Right kidney (tissue), 9 donors: ENCODE measurements at places on chromosomes 12 and 14.

GRCh38 chr14:100788942-100789341 lies 37.0 kb upstream of the MEG3 start:
- DNase-seq = no peak

DNA sequence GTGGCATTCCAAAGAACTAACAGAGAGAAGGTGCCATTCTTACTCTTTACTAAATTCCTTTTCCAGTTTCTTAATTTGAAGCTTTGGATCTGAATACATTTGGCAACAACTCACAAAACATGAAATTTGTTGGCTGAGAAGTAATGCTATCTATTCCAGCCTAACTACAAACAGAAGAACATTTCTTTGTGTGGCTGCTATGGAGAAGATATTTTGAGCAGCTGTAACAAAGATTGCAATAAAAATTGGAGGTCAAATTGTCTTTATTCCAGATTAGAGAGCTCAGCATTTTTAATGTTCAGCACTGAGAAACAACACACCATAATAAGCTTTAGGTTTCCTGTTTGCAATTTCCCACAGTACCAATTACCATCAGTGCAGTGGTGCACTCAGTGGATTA lies 835.8 kb upstream of the FLRT2 start:
- no peak for DNase-seq

DNA sequence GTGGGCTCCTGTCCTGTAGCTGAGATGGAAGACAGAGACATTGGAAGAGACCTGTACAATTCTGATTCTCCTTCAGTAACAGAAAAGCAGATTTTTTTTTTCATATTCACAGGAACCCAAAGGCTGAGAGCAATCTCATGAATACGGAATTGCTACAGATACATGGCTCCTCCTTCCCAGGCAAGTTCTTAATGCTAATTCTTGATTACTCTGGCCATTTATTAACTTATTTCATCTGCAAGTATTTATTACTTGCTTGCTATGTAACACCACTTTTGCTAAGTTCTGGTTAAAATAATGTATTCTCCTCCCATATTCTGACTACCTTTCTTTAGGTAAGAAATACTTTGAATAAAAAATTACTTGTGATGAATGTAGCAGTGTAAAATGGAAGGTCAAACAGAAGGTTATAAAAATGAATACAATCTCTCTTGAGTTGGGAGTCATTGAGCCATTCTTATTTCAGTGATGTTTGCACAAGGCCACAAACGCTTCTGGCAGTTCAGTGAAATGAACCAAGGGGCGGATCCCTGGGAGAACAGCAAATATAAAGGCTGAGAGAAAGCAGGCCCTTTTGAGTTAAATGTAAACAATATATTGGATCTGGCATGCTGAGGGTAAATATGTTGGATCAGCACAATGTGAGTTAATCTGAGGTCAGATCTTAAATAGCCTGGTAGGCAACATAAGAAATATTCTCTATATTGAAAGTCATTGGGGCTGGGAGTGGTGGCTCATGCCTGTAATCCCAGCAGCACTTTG lies 37.6 kb downstream of the MUCL1 start:
- DNase-seq = no peak

- DNase-seq = no peak
These were observed 106.6 kb upstream of the NCOR2 start for GRCh38 chr12:124673801-124674617.

DNA sequence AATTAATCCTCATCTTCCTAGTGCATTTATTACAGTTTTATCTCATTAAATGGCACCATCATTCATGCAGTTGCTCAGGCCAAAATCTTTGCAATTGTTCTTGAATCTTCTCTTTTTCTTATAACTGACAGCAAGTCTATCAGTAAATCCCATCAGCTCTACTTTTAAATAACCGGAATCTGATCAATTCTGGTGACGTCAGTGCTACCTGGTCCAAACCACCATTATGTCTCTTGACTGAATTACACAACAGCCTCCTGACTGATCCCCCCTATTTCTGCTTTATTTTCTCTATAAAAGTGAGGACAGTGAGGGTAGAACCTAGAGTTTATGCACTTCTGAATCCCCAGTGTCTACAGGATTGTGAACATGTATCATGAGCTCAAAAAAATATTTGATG lies 787.4 kb downstream of the AACS start:
- DNase-seq = no peak

DNA sequence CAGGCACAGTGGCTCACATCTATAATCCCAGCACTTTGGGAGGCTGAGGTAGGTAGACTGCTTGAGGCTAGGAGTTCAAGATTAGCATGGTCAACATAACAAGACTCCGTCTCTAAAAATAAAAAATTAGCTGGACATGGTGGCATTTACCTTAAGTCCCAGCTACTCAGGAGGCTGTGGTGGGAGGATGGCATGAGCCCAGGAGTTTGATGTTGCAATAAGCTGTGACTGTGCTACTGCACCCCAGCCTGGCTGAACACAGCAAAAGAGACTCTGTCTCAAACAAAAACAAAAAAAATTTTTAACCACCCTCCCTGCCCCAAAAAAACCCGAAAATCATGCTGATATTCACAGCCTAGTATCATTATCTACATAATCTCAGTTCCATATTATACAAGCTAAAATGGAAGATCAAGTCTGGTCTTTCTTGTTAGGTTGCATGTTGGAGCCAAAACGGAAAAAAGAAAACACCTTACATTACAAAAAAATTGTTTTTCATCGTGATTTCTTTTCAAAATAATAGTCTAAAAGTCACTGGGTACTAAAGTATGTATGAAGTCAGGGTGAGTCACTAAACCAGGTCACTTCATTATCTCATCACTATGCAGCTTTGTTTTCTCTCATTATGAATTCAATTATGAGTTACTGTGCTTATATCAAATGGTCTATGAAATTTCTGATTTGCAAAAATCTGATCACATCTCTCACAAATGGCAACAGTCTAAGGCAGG lies 13.8 kb downstream of the GXYLT1 start:
- no peak for DNase-seq

GRCh38 chr14:35814371-35815005 lies 5.4 kb upstream of the RALGAPA1 start:
- no peak for DNase-seq

GRCh38 chr12:10873378-10873777 lies 10.7 kb downstream of the PRH1 start:
- DNase-seq = no peak

DNA sequence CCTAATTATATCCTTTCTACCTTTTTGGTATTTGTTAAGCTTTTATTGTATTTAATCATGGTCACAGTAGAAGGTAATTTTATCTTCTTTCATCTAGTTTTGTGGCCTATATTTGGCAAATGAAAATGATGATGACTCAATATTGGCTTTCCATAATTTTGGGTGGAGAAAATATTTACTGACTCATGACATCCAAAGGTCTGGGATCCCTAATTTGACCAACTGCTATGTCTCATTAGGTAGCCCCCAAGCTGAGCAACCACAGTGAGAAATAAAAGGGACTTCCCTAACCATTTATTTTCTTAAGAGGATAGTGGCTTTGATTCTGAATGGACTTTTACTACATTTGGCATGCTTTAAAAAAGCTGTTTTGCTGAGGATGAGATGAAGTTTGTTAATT lies 289.5 kb downstream of the RMST start:
- DNase-seq = no peak

- DNase-seq = no peak
These were observed 282.7 kb downstream of the ATXN7L3B start for GRCh38 chr12:74820324-74820723.

GRCh38 chr14:89848165-89848564 lies 106.4 kb downstream of the EFCAB11 start:
- DNase-seq = no peak

GRCh38 chr12:32644431-32644830 lies 34.7 kb upstream of the DNM1L start:
- DNase-seq = no peak

- DNase-seq = no peak
These were observed 12.0 kb downstream of the CLSTN3 start for GRCh38 chr12:7142056-7142644.

DNA sequence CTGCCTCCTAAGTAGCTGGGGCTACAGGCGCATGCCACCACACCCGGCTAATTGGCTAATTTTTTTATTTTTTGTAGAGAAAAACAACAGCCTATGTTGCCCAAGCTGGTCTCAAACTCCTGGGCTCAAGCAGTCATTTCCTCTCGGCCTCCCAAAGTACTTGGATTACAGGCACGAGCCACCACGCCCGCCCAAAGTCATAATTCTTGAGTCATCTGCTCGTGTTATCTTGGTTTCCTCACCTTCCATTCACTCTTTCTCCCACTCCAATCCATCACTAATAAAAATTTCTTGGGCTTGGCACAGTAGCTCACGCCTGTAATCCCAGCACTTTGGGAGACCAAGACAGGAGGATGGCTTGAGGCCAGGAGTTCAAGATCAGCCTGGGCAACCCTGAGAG lies 32.0 kb downstream of the ITGA7 start:
- no peak for DNase-seq

DNA sequence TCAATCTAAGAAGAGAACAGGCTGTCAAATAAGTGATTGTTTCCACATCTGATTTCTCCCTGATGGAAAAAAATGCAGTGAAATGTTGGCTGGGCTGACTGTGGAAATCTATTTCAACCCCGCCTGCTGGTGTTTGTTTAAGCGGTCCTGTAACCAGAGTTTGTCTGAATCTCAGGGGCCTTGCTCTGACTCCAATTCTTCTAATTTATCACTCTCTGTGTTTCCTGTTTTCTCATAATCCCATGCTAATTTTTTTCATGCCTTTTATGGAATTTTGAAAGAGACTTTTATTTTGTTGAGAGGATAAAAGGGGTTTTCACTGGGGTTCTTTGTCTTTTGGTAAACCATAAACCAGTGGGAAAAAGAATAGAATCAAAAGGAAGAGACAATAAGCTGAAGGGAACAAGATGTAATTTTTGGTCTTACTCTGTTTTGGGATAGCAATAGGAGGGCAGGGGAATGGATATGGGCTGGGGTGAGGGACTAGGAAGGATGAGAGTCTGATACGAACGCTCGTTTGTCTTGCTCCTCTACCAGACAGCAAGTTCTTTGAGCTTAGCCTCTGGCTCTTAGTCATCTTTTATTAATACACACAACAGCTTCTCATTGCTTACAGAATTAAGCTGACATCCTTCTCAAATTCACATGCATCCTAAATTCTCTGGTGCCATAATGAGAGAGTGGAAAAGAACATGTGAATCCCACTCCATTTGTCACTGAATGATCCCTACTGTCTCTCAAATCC lies 8.0 kb upstream of the MGP start:
- no peak for DNase-seq

GRCh38 chr12:6321905-6322304 lies 11.4 kb downstream of the PLEKHG6 start:
- no peak for DNase-seq

DNA sequence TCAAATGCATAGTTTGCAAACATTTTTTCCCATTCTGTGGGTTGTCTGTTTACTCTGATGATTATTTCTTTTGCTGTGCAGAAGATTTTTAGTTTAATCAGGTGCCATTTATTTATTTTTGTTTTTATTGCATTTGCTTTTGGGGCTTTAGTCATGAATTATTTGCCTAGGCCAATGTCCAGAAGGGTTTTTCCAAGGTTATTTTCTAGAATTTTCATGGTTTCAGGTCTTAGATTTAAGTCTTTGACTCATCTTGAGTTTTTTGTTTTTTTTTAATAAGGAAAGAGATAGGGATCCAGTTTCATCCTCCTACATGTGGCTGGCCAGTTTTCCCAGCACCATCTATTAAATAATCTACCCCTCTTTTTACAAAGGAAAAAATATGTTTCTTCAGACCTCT lies 57.2 kb upstream of the TMEM260 start:
- DNase-seq = no peak

DNA sequence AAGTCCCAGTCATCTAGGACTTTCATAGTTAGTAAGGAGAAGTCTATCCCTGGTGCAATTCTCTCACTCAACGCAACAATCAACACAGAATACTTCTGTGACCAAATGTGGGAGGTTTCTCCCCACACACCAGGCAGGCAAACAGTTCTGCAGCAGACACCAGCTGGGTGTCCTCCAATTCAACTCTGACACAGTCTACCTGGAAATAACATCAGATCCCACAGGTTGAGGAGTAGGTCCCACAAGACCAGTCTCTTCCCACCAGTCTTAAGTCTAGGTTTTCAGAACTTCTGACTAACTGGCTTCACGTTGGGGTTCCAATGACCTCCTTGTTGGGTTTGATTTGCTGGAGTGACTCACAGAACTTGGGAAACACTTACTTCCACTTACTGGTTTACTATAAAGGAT lies 14.8 kb downstream of the ACOT6 start:
- no peak for DNase-seq

- no peak for DNase-seq
These were observed 20.2 kb downstream of the TCHP start for GRCh38 chr12:109920261-109920780.

DNA sequence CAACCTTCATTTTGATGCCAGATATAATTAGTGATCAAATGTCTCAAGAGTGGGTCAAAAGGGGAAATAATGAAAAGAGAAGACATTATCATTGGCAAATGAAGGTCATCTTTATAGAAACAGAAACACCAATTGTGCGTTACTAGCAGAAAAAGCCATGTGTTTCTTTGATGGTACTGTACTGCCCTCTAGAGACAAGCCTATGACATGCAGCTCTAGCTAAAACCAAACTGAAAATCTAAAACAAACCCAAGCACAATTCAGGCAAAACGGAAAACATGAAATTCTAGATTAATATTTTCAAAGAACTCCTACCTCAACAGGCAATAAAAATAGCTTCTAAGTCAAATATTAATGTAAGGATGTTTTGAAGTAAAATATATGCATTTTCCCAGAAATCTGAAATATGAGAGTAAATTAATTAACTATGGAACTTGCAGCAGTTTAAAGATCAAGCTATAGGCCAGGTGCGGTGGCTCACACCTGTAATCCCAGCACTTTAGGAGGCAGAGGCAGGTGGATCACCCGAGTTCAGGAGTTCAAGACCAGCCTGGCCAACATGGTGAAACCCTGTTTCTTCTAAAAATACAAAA lies 115.4 kb downstream of the KLHL28 start:
- no peak for DNase-seq

DNA sequence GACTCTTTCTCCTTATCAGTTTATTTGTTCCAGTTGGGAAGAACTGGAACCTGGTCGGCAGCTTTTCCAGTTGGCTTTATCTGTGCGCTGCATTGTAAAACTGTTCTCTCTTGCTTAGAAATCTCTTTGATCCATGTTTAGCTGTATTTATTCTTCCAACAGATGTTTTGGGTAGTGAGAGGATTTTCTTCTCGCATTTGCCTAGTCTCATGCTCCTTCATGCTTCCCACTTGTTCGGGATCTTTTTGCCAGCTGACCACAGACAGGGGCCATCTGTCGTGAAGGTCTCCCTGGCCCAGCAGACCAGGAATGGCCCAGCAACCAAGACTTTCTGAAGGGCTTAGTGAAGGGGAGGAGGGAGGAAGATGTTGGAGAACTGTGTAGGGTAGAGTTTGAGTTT lies 21.6 kb downstream of the NTF3 start:
- DNase-seq = no peak
